AG20443 (cell line): ENCODE measurements at places on chromosomes 16 and 17.

GRCh38 chr16:78562650-78563049, 463.2 kb downstream of the WWOX start:
- no peak for DNase-seq

- no peak for DNase-seq
Measured at GRCh38 chr17:69489313-69489712, 74.8 kb downstream of the MAP2K6 start.

- no peak for DNase-seq
Measured at GRCh38 chr16:12412252-12412651, 391.4 kb downstream of the CPPED1 start.

DNA sequence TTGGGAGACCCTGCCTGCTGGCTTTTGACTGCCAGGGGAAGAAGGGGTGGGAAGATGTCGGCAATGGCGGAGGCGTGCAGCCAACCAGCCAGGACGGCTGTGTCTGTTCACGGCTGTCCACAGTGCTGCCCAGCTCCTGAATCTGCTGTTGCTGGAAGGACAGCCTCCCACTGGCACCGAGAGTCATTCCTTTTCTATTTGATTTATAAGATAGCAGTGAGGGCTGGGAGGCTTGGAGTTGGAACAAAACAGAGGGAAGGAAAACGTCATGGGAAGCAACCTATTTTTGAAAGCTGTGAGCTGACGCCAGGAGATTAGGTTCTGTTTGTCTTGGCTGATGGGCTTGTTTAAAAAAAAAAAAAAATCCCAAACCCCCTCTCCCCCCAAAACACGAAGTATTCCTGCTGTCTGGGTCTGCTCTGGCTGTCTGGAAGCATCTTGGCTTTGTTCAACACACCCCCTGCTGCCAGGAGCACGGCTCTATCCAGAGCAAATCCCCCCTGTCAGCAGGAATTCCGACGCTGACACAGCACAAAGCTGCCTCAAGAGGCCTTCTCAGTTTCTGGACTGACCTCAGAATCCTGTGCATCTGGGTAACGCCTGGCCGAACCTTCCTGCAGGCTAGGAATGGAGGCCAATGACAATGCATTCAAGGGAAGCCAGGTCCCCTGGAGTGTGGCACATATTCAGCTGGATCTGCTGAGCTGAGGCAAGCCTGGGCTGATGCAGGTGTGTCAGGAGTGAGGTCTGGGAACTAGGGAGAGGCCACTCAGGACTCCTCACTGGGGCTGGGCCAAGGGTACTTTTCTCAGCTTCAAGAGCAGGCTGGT, 41.0 kb upstream of the SREBF1 start:
- DNase-seq = peak; percentile 78

DNA sequence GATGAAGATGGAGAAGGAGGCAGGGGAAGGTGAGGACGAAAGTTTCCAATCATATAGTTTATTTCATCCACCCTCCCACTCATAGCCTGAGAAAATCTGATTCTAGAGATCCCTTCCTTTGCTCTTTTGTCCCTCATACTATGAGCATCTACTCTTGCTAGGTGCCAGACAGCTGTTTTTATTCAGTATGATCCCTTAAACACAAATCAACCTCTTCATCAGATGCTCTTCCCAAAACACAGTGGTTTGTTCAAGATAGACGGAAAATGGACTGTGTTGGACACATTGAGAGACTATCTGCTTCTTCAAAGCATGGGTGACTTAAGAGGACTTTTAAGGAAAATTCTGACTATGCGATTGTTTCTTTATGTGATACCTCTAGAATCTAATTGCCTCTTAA, 49.4 kb upstream of the XYLT1 start:
- no peak for DNase-seq

GRCh38 chr17:29124135-29124924, 55.9 kb downstream of the MYO18A start:
- DNase-seq = peak; percentile 84

- DNase-seq = no peak
Measured at GRCh38 chr17:39194985-39195524, 2.4 kb downstream of the CACNB1 start.

- DNase-seq = no peak
Measured at GRCh38 chr16:65665586-65665985, 543.7 kb upstream of the CDH11 start.

DNA sequence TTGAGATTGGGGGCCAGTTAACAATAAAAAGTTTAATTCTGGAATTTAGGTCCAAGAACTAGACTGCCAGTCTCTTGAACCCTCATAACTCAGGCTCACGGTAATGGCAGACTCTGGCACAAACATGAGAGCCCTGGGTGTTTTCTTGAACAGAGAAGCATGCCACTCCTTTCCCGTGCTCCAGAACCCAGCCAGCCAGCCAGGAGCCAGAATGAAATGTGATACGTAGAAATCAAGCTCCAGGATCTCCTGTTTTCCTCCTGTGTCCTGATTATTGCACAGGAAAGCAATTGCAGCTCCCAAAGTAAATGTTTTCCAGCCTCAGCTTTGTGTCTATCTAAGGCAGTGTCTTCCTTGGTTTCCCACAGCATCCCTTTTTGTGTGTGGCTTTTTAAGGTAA, 46.2 kb upstream of the NOL11 start:
- DNase-seq = no peak

GRCh38 chr16:27355610-27356009, 41.8 kb downstream of the IL4R start:
- peak; percentile 61 for DNase-seq

DNA sequence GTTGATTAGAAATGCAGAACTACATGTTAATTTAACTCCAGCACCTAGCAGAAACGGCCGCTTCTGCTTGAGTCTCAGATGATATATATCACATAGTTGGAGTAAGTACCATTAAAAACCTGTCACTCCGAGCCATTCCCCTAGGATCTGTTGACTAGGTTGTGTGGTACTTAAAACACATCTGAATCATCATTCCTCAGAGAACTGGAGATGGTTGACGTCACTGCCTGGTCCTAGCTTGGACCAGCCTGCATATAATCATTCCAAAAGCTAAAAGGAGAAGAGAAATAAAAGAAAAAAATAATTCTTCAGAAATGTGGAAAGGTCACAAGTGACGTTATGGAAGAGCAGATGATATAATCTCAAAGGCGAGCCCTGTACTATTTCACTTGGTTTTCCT, 31.3 kb upstream of the RASL10B start:
- DNase-seq = peak; percentile 26

DNA sequence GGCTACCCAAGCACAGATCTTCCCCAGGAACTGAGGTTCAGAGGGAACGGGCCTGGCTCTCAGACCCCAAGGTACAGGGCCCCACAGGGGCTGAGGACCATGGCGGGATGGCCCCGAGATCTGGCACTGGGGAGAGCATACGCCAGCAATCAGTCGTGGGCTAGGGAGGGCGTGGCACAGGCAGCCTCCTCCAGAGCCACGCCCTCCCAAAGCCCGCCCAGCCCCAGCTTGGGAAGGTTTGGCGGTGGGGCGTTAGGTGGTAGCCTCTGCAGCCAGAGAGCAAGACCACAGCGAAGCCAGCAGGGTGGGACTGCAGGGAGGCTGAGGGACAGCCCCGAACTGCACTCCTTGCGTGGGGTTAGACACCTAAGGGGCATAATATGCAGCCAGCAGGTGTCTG, 11.6 kb downstream of the WNT9B start:
- no peak for DNase-seq
